ENCODE measurements at places on chromosomes 2 and 18.

DNA sequence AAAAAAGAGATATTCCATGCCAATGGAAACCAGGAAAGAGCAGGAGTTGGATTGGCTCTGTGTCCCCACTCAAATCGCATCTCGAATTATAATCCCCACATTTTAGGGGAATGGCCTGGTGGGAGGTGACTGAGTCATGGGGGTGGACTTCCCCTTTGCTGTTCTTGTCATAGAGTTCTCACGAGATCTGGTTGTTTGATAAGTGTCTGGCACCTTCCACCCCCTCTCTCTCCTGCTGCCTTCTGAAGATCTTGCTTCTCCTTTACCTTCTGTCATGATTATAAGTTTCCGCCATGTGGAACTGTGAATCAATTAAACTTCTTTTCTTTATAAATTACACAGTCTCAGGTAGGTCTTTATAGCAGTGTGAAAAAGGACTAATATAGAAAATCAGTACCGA, 355.6 kb downstream of the NBAS start:
- no peak for DNase-seq

- no peak for DNase-seq
Measured at GRCh38 chr2:158539176-158540005, 82.6 kb downstream of the PKP4 start.

DNA sequence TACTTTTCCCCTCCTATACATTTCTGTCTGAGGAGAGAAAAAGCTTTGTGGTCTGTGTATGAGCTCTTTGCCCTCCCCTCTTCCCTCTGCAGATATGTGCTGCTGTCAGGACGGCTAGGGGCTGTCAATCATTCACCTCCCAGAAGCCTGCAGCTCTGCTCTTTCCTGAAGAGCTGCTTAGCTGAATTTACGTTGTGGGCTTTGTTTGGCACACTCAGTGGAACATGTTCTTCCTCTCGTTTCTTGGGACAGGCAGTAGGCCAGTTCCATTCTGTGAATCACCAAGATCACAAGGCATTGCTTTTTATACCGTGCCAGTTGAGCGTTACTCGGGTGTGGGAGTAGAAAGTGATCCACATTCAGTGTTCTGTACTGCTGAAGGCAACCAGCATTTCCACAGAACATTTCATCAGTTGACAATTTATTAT, 136.7 kb downstream of the LAMA3 start:
- no peak for DNase-seq

- no peak for DNase-seq
Measured at GRCh38 chr18:50665519-50665918, 105.6 kb downstream of the MAPK4 start.

DNA sequence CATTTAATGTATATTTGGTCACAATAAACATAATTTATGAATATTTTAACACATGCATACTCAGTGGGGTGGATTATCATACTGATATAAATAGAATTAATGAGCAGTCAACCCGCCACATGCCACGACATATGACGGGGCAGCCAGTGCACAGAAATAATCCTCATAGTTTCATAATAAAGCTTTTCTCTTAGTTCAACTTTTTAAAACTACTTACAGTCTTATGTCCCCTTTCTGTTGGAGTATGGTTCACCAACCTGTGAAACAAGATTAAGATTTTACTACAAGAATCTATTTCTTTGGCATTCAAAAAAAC, 75.6 kb upstream of the ETAA1 start:
- no peak for DNase-seq

- no peak for DNase-seq
Measured at GRCh38 chr2:52264488-52264887, 1232.6 kb upstream of the NRXN1 start.

DNA sequence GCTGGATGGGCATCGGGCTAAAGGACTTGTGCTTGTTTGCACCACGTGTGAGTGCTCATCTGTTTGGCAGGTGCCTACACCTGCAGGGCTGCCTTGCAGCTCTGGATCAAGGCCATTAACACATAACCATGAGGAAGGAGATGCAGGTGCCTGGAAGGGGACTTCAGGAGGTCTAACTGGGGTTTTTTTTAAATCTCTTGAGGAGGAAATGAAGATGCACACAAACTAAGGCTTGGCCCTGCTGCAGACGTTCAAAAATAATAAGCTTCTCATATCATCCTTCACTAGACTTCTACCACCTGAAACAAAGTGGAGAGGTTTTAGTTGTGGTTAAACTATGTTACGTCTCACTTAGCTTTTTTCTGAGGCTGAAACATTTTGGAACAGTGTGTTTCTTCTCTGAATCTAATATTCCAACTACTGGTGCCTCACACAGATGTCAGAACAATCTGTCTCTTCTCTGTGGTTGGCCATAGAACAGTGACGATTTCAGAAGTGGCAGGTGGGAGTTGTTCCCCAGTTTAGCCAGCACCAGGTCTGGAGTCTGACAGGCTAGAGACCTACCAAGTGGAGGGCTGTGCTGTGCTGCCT, 36.5 kb downstream of the BCL2L11 start:
- no peak for DNase-seq

DNA sequence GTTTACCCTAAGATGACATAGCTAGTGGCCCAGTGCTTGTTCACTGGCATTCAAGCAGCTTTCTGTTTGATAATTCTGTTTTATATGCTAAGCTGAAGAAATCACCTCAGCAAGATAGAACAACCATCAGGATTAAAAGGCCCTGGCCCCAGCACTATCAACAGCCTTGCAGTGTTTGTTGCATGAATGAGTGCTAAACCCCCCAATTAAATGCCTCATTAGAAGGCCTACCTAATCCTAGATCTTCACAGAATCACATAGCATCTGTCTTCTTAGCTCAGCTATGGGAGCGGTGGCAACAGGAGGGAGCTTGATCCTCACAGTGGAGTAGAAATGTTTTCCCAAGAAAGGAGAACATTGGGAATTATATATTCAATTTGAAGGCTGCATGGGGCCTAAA, 194.1 kb upstream of the HNMT start:
- peak; percentile 2 for DNase-seq

DNA sequence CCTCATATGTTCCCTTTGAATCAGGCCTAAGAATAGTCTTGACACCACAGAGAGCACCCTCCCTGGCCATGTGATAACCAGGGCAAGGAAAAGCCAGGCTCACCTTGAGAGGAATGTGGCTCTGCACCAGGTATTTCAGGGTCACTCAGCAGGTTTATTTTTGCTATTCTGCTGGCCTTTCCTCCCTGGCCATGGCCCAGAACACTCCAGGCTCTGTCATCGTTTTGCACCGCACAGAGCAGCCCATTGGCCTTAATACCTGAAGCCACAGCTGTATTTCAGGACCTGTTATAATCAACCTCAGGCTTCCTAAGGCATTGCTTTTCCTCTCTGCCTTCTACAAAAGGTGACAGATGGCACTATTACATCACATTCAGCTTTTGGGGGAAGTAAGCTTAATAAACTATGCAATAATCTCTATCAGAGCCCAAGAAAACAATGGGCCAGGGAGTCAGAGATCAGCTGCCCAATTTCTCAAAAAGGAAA, 668.3 kb downstream of the IRS1 start:
- no peak for DNase-seq

DNA sequence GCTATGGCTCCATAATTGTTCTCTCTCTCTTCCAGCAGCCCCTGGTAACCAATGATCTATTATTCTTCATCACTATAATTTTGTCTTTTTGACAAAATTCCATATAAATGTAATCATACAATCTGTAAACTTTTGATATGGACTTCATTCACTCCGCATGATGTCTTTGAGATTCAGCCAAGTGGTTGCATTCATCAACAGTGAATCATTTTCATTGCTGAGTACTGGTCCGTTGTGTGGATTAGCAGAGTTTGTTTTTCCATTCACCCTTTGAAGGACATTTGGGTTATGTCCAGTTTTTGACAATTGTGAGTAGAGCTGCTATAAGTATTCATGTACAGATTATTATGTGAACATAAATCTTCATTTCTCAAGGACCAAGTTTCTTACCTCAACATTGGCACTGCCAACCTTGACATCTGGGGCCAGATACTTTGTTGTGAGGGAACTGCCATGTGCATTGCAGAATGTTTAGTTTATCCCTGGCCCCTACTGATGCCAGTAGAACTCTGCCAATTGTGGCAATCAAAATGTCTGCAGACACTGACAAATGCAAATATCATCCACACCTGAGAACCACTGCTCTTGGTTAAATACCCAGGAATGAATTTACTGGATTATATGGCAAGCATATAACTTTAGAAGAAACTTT, 48.4 kb upstream of the BCL2L11 start:
- DNase-seq, result no peak

GRCh38 chr2:143259368-143259958, 130.2 kb downstream of the ARHGAP15 start:
- DNase-seq, result peak; percentile 62

DNA sequence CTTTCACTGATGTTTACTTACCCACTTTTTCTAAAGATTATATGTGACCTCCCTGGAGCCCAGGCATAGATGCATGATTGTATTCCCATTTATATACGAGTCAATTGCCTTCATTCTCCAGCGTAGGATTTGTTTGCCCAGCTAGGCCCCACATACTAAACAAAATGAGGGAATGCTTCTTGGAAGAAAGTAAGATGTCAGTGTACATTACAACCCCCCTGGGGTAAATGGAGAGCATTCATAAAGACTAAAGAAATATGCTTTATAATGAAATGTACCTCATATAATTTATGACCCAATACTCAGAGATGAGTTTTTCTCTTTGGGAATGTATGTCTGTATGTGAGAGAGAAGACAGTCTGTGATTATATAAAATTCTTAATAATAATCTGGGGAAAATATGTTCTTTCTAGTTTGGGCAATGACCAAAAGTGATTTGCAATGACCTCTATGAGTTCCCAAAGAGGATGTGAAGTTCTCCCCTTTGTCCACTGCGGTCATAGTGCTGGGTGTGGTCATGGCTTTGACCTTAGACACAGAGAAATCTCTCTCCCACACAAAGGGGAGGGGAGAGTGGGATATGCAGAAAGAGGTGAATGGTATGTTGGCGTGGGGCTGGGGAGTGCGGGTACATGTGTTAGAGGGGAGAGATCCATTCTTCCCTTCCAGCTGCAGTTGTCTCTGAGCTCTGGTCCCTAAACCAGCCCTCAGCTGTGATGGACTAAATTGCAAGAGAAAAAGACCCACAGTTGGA, 175.6 kb downstream of the EN1 start:
- no peak for DNase-seq

GRCh38 chr18:6435731-6436130, 21.0 kb upstream of the L3MBTL4 start:
- no peak for DNase-seq

DNA sequence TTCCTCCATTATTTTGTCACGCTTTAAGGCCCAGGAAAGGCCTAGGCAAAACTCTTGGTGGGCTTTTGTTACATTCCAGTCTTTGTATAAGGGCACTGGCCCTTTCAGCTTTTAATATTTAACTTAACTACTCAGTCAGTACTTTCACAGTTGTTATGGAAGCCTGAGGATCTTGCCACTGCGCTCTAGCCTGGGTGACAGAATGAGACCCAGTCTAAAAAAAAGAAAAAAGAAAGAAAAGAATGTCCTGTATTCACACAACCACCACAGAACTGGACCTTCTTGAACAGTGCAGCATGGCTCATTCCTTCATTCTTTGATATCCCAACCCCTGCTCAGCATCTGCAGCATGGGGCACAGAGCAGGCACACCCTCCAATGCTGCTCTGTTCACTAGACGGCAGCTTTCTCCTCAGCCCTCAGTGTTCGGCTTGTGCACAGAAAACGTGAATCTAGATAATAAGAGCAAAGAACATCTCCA, 93.4 kb upstream of the MSH2 start:
- DNase-seq, result no peak

DNA sequence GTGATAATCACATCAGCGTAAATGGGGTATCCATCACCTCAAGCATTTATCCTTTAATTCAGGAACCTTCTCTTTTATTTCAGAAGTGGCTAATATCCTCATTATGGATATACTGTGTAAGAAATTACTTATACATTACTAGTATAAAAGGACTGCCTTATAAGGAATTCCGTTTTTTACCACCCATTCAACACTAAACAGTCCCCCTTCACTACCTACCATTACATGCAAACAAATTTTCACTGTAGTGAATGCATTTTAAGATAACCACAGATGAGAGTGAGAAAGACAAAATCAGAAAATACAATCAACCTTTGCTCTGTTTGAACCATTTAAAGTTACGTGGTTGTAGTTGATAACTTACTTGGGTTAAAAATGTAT, 551.2 kb downstream of the RNF144A start:
- no peak for DNase-seq

GRCh38 chr18:54086863-54087262, 137.6 kb downstream of the MBD2 start:
- DNase-seq, result no peak

DNA sequence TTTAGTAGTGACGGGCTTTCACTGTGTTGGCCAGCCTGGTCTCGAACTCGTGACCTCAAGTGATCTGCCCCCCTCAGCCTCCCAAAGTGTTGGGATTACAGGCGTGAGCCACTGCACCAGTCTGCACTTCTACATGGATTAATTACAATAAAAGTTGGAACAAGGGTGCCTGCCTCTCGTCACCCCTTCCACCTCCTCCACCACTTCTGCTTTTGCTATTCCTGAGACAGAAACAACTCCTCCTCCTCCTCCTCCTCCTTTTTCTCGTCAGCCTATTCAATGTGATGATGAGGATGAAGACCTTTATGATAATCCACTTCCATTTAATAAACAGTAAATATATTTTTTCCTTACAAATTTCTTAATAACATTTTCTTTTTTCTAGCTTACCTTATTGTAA, 35.2 kb downstream of the SRBD1 start:
- DNase-seq, result no peak

DNA sequence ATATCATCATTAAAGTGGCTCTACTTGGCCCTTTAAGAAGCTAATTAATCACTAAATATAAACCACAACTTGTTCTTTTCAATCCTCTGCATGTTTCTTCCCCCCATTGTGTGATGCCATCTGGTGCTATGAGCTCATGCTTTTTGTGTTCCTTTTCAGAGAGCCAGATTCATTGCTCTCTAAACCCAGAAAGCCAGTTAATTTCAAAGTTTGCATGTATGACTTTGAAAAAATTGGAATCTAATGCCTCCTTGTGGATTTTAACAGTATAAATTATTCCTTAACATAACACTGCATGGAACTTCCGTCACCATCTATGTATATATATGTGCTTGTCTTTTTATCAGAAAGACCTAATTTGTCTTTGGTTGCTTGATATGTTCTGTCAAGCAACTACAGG, 31.1 kb downstream of the TMEM178A start:
- DNase-seq, result no peak

- DNase-seq, result no peak
Measured at GRCh38 chr2:180952082-180952481, 28.3 kb upstream of the UBE2E3 start.

DNA sequence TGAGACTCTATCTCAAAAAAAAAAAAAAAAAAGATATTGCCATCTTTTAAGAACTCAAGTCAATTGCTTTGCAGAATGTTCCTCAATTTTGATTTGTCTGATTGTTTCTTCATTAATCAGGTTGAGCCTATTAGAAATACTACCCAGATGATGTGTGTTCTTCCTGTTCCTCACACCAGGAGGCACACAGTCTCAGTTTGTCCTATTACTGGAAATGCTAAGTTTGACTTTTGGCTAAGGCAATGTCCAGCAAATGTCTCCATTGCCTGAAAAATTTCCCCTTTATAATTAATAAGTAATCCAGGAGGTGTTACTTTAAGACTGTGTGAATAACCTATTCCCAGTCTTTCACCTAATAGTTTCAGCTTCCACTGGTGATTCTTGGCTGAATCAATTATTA, 28.4 kb downstream of the BOLA3 start:
- no peak for DNase-seq
